ENCODE measurements at places on chromosomes 11 and 22. TPM values are rescaled to one million over a fixed set of nuclear protein-coding genes. Genes with fewer than 3 reads are reported as not detected.

- H3K4me1 ChIP-seq, result no peaks in the 10 kb centered on the region
- no peaks in the 10 kb centered on the region for H3K27me3 ChIP-seq
- H3K36me3 ChIP-seq, result peaks cover 5% of the 10 kb centered on the region
- H3K27ac ChIP-seq, result no peak overlapping the region
Measured at GRCh38 chr11:1478011-1478410, 8.6 kb downstream of the MOB2 start.

DNA sequence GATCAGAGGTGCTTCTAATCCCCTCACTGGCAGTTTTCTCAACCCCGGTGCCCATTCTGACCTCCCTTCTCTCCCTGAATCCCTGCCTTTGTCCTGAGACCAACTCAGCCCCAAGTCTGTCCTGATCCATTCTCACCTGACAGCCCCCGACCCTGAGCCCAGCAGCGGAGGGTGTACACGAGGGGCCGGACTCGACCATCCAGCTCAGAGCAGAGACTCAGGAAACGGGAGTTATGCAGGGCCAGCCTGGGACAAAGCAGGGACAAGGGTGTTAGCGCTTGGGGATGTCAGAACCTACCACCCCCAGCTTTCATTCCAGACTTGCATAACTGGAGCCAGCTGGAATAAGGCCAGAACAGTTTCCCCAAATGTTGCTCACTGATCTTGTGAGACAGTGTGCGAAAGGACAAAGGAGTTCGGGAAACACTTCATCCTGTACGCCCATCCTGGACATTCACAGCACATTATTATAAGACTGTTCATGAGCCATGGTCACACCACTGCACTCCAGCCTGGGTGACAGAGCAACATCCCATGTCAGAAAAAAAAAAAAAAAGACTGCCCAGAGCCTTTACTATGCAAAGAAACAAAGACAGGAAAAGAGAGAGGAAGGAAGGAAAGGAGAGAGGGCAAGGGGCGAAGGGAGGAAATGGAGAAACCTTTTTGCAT, 3.5 kb upstream of the EEF1G start:
- H3K4me3 ChIP-seq, result no peak overlapping the region
- no peak for DNase-seq
- peaks cover 4% of the 10 kb centered on the region for H3K27me3 ChIP-seq

- no peak overlapping the region for H3K27ac ChIP-seq
- DNase-seq, result no peak
- H3K4me1 ChIP-seq, result no peaks in the 10 kb centered on the region
- no peak overlapping the region for H3K4me3 ChIP-seq
- peaks cover 40% of the 10 kb centered on the region for H3K27me3 ChIP-seq
Measured at GRCh38 chr11:11675671-11676181, 53.9 kb upstream of the GALNT18 start.

DNA sequence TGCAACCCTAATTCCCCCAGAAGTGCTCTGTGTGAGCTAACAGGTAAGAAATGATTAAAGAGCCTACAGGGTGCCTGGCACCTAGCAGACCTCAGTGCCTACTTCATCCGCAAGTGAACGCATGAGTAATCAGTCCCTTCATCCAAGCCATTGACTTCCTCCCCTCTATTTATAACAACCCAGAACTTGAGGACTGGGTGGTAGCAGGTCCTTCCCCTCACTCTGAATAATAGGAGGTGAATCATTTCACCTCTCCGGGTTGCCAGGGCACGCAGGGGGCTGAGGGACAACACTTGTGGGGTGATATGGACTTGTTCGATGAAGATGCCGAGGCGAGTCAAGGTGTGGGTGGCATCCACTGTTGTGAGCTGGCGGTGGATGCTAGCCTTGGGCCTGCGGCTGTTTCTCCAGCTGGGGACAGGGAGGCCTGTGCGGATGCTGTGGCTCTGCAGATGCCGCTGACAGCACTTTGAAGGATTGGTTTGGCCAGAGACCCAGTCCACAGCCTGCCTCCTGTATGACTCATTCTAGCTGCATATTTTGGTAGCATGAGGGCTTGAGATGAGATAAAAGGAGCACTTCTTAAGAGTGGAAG, 11.7 kb upstream of the SORL1-AS1 start:
- H3K36me3 ChIP-seq, result no peaks in the 10 kb centered on the region
- H3K27ac ChIP-seq, result peak overlapping the region; percentile 86
- peaks cover 50% of the 10 kb centered on the region for H3K4me1 ChIP-seq
- H3K27me3 ChIP-seq, result peaks cover 6% of the 10 kb centered on the region
- peak; percentile 90 for DNase-seq
- H3K4me3 ChIP-seq, result peak overlapping the region; percentile 64

- no peaks in the 10 kb centered on the region for H3K27me3 ChIP-seq
- no peak overlapping the region for H3K27ac ChIP-seq
- H3K36me3 ChIP-seq, result no peaks in the 10 kb centered on the region
- H3K4me1 ChIP-seq, result peaks cover 22% of the 10 kb centered on the region
- no peak overlapping the region for H3K4me3 ChIP-seq
- no peak for DNase-seq
Measured at GRCh38 chr11:19907008-19907579, 194.5 kb downstream of the NAV2 start.

DNA sequence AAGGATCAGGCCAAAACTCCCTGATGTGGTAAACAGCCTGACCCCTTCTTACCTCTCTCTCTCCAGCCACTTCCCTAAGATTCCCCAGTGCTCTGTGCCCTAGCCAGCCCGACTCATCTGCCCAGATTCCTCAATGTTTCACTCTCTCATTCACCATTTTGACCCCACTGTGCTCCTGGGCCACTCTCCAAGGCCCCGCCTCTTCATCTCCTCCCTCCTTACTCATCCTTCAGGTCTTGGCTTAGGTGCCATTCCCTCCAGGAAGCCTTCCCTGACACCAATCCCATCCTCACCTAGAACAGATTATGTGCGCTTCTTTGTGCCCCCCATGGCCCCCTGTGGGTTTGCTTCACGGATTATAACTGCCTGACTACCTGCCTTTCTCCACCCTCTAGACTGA, 13.2 kb downstream of the SLC43A3 start:
- peaks cover 8% of the 10 kb centered on the region for H3K36me3 ChIP-seq
- no peak overlapping the region for H3K4me3 ChIP-seq
- H3K4me1 ChIP-seq, result peaks cover 10% of the 10 kb centered on the region
- no peak overlapping the region for H3K27ac ChIP-seq
- peaks cover 1% of the 10 kb centered on the region for H3K27me3 ChIP-seq

DNA sequence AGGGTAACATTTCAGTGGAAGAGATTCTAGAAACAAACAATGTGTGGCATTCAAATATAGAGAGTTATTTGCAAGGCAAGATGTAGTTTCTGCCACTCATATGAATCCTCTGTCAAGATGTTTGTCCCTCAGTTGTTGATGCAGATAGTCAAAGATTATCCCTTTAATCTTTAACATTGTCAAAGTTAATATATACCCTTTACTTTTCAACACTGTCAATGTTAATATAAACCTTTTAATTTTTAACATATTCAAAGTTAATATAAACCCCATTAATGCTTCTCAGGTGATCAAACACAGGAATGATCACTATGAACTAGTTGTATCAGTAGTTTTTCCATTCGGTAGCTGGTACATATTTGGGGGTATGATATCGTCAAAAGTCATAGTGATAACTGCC, 51.9 kb upstream of the PICALM start:
- H3K27me3 ChIP-seq, result peaks cover 1% of the 10 kb centered on the region
- H3K4me3 ChIP-seq, result no peak overlapping the region
- no peak overlapping the region for H3K27ac ChIP-seq
- H3K4me1 ChIP-seq, result peaks cover 29% of the 10 kb centered on the region
- DNase-seq, result no peak
- H3K36me3 ChIP-seq, result no peaks in the 10 kb centered on the region

DNA sequence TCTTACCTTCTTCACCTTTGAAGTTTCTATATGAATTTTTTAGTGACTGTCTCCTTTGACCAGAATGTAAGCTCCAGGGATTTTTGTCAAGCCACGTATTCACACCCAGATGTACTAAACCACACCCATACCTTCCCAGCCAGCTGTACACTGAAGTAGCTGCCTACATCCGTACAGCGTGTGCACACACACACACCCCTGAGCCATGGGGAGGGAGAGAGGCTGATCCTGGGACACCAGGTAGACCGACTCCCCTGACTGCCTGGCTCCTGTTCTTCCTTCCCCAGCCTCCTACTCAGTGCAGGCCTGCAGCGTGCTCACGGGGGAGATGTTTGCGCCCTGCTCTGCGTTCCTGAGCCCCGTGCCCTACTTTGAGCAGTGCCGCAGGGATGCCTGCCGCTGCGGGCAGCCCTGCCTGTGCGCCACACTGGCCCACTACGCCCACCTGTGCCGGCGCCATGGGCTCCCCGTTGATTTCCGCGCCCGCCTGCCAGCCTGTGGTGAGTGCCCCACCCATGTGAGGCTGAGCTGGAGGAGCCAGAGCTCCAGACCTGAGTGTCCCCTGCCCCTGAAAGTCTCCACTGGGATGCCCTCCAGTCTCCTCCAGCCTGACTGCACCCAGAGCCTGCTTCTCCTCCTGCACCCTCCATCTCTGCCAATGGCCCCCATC, 25.9 kb downstream of the OTOG start:
- peaks cover 13% of the 10 kb centered on the region for H3K27me3 ChIP-seq
- no peaks in the 10 kb centered on the region for H3K4me1 ChIP-seq
- H3K27ac ChIP-seq, result no peak overlapping the region
- DNase-seq, result no peak
- H3K36me3 ChIP-seq, result no peaks in the 10 kb centered on the region
- no peak overlapping the region for H3K4me3 ChIP-seq

DNA sequence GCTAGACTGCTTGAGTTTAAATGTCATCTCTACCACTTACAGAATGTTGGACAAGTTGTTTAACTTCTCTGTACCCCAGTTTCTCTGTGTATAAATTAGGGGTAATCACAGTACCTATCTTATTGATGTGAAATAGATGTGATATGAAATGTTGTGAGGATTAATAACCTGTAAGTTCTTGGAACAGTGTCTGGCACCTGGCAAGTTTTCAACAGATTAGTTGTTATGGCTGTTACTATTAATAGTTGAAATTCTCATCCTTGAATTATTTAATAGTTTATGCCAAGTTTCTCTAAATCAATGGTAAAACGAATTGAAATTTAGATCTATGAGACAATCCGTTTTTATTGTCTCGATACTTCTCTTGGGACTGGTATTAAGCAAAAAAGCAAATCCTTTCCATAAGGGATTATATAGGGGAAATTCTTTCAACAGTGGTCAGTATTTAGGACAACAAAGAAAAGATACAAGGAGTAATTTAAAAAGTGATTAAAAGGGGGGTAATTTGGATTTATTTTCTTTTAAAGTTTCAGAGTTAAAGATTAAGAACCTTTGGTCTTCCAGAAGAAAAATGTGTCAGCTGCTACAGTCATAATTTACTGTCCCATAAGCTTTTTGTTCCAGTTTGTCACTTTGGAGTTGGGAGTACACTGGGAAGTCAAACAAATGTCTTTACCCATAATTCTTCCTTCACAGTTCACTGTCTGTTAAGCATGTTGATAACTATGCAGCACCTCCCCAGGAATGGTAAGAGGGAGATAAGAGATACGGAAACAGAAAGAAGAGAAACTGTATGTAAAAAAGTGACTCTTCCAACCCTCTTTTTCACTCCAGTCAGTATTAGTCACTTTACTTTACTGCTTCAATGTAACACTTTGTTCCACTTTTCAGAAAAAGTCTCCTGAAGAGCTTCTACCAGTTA, 13.2 kb downstream of the PDE3B start:
- no peak overlapping the region for H3K27ac ChIP-seq
- H3K4me3 ChIP-seq, result no peak overlapping the region
- no peaks in the 10 kb centered on the region for H3K36me3 ChIP-seq

ADAMTS15 gene
- total RNA-seq, result 0.26 TPM

DNA sequence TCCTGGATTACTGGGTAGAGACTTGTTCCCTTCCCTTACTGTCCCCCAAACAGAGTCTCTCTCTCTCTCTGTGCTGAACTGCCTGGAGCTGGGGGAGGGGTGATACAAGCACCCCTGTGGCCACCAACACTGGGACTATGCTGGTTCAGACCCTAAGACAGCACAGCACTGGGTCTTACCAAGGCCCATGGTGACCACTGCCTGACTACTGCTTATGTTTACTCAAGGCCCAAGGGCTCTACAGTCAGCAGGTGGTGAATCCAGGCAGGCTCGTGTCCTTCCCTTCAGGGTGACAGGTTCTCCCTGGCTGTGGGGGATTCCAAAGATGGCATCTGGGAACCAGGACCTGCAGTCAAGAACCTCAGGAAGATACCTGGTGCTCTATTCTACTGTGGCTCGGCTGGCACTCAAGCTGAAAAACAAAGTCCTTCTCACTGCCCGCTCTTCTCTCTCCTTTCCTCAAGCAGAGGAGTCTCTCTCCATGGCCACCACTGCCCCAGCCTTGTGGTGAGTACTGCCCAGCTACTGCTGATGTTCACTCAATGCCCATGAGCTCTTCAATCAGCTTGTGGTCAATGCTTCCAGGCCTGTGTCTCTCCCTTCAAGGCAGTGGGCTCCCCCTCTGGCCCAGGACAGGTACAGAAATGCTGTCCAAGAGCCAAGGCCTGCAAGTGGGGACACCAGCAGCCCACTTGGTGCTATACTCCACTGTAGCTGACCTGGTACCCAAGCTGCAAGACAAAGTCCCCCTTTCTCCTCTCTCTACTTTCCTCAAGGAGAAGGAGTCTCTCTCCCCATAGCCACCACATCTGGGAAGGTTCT, 41.8 kb upstream of the SHANK2 start:
- H3K36me3 ChIP-seq, result peaks cover 34% of the 10 kb centered on the region
- peaks cover 3% of the 10 kb centered on the region for H3K27me3 ChIP-seq
- H3K27ac ChIP-seq, result no peak overlapping the region
- no peak overlapping the region for H3K4me3 ChIP-seq

- H3K36me3 ChIP-seq, result no peaks in the 10 kb centered on the region
- peaks cover 28% of the 10 kb centered on the region for H3K4me1 ChIP-seq
- peaks cover 14% of the 10 kb centered on the region for H3K27me3 ChIP-seq
- peak overlapping the region; percentile 3 for H3K4me3 ChIP-seq
- peak overlapping the region; percentile 54 for H3K27ac ChIP-seq
- peak; percentile 77 for DNase-seq
Measured at GRCh38 chr22:35568751-35569739, 28.4 kb downstream of the RASD2 start.

DNA sequence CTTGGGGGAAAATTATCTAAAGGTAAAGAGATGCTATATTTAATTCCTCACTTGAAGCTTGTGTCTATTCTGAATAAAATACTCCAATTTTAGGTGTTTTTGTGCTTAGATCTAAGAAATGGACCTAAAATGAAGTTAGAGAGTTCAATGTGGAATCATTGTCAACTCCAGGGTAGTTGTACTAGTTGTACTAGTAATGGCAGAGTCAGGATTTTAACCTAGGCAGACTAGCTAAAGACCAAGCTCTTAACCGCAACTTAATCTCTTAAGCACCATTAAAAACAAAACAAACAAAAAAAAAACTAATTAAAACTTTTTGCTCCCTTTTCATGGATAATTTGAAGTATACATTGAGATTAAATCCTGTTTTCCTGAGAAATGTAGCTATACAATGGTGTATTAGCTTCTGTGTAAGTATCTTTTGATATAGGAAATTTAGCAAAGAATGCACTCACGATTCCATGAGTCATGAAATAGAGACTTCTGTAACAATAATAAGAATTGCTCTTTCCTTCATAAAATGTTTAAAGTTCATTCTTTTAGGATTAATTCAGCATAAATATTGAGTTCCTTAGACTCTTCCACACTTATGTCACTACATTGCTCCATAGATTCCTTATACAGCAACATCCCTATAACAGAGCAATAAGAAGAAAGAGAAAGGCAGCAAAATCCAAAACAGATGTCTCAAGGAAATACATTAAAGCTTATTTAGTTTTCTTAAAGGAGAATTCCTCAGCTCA, 26.5 kb upstream of the SOX6 start:
- H3K36me3 ChIP-seq, result no peaks in the 10 kb centered on the region
- H3K27me3 ChIP-seq, result peaks cover 2% of the 10 kb centered on the region
- no peak overlapping the region for H3K4me3 ChIP-seq
- peak; percentile 52 for DNase-seq
- H3K4me1 ChIP-seq, result peaks cover 19% of the 10 kb centered on the region

- H3K36me3 ChIP-seq, result no peaks in the 10 kb centered on the region
- no peak overlapping the region for H3K27ac ChIP-seq
- no peak for DNase-seq
- H3K4me1 ChIP-seq, result no peaks in the 10 kb centered on the region
- peaks cover 51% of the 10 kb centered on the region for H3K27me3 ChIP-seq
Measured at GRCh38 chr11:117514256-117514655, 186.6 kb downstream of the CEP164 start.

SYT7 gene
- total RNA-seq, result not detected

SIK2 gene
- 19.6 TPM for total RNA-seq

All from HFFc6 (cell line).